ENCODE measurements at places on chromosomes 5 and 9.

- DNase-seq: no peak
Measured at GRCh38 chr5:57231607-57232006, 57.7 kb downstream of the GPBP1 start.

GRCh38 chr5:143758015-143758414, 53.9 kb upstream of the HMHB1 start:
- no peak for DNase-seq

DNA sequence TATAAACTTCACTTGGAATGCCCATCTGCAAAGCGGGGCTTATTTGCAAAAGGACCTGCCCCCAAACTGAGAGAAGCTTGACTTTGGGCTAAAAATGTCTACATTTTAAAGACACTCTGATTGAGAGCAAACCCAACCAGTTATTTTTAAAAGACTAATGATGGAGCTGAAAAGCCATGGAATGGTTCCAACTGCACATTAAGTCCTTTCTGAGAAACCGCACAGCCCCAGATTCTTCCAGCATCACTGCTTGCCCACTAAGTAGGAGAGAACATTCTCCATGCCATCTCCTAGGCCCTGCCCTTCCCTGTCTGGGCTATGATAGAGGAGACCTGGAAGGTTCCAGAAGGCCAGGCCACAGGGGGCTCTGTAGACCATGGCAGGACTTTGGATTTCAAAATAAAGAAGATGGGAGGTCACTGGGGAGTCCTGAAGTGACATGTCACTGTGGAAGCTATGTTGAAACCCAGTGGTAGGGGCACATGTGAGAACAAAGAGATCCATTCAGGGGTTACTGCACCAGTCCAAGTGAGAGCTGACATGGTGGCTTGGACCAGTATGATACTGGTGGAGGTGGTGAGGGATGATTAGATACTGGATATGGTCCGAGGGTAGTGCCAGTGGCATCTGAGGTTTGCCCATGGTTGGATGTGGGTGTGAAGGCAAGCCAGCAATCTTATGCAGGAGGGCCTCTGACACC, 179.2 kb downstream of the DAB2IP start:
- DNase-seq: no peak

DNA sequence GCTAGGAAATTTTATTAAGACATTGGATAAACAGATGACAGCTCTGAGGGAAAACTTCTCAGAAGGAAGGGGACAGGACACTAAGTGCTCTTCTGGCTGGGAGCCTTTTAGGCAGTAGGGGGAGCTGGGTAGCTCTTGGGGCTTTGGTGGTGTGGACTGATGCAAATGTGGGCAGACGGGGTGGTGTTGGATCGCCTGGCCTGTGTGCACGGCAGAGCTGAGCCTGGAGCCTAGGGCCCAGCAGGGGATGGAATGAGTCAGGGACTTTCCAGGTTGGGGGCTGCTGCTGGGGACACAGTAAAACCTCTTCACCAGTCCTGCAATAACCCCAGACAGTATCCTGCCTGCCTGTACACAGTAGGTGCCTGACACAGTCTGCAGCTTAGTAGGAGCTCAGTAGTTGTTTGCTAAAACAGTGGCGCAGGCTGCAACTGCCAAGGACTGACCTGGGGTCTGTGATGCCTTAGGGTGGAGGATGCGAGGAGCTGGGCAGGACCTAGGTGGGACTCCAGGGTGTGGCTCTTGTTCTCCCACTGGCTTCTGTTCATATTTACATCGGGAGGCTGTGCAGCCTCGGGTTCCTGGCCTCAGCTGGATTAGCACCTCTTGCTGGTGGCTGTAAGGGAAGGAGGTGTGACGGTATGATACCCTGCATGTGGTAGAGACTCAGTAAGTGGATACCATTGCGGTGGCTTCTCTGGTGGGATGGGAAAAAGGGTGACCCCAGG, 83.8 kb downstream of the DAB2IP start:
- DNase-seq: no peak

- no peak for DNase-seq
Measured at GRCh38 chr5:38426986-38427950, 129.2 kb downstream of the LIFR start.

GRCh38 chr5:13957032-13957645, 12.7 kb upstream of the DNAH5 start:
- no peak for DNase-seq

GRCh38 chr5:131855452-131855851, 58.6 kb upstream of the FNIP1 start:
- no peak for DNase-seq

GRCh38 chr5:74300808-74301389, 339.6 kb downstream of the ENC1 start:
- no peak for DNase-seq

DNA sequence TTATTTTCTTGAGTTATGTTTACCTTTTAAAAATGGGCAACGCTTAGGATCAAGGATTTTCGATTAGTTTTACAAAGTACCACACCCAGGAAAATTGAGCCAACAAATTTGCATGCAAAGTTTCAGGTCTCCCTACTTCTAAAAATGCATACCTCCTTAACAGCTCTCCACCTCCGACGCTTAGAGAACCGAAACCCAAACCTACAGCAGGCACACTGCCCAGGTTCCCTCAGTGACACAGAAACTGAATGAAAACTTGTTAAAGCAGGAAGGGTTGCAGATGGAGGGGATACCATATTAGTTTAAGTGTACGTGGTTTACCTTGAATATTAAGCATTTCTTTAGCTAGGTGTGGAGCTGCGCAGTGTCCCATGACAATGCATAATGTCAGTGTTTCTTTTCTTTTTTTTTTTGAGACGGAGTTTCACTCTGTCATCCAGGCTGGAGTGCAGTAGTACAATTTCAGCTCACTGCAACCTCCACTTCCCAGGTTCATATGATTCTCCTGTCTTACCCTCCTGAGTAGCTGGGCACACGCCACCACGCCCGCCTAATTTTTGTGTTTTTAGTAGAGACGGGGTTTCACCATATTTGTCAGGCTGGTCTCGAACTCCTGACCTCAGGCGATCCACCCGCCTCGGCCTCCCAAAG, 1.6 kb upstream of the SUB1 start:
- DNase-seq: no peak

DNA sequence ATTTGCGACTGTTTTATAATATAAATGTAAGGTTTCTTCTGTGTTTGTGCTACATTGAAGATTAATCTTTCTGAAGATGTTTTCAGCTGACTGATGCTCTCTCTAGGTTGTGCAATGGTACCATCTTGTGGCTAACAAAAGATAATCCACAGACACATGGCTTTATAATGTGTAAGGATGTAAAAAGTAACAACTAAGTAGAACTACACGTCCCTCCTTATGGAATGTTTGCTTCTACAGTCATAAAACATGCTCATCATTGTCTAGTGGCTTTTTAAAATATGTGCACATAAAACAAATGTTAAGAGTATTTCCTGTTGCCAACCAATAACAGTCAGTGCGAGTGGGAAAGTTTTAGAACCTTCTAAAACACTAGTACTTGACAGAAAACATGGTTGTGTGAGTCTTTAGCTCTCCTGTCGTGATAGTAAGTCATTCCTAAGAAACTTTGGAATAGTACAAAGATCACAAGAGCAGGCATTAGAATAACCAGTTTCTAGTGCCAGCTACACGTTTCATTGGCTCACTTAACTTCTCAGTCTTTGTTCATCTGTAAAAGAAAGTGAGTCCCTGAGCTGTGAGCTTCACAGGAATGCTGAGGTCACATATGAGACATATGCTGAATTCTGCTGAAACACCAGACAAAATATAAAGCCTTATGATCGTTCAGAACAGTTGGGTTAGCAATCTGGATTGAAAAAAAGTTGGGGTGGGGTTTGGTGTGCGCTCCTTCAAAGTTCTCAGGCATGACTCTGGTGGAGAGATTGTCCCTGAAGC, 75.7 kb upstream of the GLIS3 start:
- DNase-seq: no peak

DNA sequence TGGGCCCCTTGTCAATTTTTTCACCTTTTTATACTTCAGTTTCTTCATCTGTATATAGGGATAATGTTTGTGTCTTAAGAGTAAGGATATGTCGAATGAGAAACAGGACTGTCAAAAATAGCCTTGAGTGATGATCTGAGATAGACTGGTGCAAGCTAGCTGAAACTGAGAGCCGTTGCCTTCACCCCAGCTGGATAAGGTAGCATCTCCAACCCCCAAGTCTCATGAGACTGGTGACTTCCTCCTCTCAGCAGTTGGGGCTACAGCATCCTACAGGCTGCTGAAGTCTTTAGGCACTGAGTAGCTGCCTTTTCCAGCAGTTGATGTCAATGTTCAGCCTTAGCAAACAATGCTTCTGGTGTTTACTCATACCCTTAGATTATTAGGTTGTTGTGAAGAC, 330.2 kb downstream of the OSTF1 start:
- DNase-seq: no peak

DNA sequence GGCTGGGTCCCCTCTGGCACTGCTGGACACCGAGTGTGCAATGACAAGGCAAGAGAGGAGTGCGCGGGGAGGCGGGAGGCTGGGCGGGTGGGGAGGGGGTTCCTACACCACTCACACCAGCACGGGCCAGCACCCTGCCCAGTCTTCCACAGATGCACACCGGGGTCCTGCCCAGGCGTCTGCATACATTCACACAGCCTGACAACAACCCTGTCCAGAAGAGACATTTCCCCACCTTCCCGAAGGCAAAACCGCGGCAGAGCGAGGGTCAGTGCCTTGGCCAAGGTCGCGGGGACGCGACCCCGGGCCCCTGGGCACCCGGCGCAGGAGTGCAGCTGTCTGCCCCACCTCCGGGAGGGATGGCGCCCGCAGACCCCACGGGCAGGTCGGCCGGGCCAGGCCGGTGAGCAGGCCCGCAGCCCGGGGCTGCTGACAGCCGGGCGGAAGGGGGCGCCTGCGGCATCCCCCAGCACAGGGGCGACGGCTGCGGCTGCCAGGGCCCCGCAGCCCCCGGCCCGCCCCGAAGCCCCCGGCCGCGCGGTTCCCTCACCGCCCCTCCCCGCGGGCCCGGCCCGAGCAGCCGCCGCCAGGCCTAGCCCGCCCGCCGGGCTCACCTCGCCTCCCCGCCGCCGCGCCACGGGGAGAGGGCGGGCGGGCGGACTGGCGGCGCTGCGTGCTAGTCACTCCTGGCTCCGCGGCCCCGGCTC, 496 bp downstream of the MAPK9 start:
- no peak for DNase-seq

DNA sequence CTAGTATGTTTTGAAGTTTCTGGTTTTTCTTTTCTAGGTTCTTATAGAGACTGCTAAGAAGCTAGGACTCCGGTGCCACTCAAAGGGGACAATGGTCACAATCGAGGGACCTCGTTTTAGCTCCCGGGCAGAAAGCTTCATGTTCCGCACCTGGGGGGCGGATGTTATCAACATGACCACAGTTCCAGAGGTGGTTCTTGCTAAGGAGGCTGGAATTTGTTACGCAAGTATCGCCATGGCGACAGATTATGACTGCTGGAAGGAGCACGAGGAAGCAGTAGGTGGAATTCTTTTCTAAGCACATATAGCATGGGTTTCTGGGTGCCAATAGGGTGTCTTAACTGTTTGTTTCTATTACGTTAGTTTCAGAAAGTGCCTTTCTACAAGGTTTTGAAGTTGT, 52.2 kb downstream of the MTAP start:
- DNase-seq: no peak

- DNase-seq: no peak
Measured at GRCh38 chr9:14400658-14400995, 86.7 kb upstream of the NFIB start.

- no peak for DNase-seq
Measured at GRCh38 chr5:27548484-27548883, 510.1 kb upstream of the CDH9 start.

DNA sequence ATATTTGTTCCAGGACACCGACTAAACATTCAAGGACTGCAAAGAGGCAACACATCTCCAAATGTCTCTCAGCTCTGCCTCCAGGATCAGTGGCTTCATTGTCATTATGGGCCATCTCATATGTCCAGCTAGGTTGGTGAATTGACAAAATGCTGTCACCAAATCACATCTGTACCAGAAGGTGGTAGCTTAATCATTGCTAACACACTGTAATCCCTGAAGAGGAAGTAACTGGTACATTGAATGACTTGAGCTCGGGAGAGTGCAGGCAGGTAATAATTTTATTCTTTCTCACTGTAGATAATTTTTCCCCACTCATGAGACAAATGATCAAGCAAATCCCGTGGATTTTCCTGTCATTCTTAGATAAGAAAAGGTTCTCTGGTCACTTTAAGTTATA, 169.8 kb downstream of the SEMA6A start:
- DNase-seq: no peak

DNA sequence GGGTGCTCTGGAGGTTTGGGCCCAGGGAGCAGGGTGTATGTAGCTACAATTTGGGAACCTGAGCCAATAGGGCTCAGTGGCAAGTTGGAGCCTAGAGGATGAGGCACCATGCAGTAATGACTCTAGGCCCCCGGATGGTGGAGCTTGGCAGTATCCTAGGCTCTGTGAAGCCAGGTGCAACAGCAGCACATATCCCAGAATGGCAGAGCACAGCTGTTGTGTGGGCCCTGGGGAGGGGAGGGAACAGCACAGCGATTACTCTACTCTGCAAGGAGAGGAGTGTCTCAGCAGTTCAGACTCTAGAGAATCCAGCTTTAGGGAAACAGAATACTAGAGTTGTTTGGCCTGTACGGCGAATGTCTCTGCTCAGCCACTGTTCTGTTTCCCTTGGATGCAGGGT, 56.1 kb downstream of the LRRTM2 start:
- no peak for DNase-seq

GRCh38 chr5:179274321-179275315, 70.6 kb downstream of the ADAMTS2 start:
- no peak for DNase-seq

GRCh38 chr9:31153250-31153840, 1231.1 kb upstream of the ACO1 start:
- DNase-seq: no peak

DNA sequence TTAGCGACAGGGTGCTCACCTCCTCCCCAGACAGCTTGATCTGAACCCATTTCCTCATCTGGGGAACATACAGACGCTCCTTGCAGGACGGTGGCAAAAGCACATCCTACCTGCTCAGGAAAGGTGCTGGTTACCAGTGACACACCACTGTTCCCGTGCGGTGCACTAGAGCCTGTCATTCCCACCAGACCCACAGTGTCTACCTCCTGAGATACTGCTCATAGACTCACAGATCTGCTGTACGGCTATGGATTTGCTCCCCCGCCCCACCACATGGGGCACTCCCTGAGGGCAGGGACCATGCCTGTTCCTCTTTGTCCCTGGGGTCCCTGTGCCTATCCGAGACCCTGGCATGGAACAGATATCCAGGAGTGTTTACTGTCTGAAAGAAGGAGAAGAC, 208.9 kb downstream of the PAX5 start:
- DNase-seq: no peak

DNA sequence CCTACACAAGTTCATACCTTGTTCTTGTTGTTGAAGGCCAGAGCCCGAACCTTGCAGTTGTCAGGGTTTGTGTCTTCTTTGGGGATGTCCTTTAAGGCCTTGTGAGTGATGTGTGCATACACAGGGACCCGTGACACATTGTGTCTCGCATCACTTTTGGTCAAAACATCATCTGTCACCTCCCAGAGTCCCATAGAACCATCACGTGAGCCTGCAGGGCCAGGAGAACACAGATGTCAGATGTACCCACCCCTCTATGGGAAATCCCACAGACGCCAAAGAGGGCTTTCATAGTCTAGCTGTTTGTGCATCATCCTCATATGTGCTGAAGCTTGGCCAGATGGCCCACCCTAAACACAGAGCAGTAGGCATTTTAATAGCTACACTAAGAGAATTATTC, 28.2 kb downstream of the DCAF12 start:
- no peak for DNase-seq

- no peak for DNase-seq
Measured at GRCh38 chr5:180170106-180170809, 38.8 kb downstream of the RASGEF1C start.
